ENCODE measurements at places on chromosomes 16 and 17. TPM values are rescaled to one million over a fixed set of nuclear protein-coding genes. Genes with fewer than 3 reads are reported as not detected.

- H3K27me3 ChIP-seq: no peaks in the 10 kb centered on the region
- no peaks in the 10 kb centered on the region for H3K36me3 ChIP-seq
- peak; percentile 70 for DNase-seq
- H3K4me1 ChIP-seq: peaks cover 77% of the 10 kb centered on the region
Measured at GRCh38 chr16:85207357-85207921, 95.2 kb upstream of the CIBAR2 start.

- H3K4me1 ChIP-seq: peaks cover 9% of the 10 kb centered on the region
- no peaks in the 10 kb centered on the region for H3K27me3 ChIP-seq
- no peaks in the 10 kb centered on the region for H3K36me3 ChIP-seq
- H3K4me3 ChIP-seq: no peak overlapping the region
Measured at GRCh38 chr17:72455562-72455961, 334.7 kb downstream of the SOX9 start.

GRCh38 chr16:68005786-68006286, 6.6 kb upstream of the DPEP2 start:
- no peaks in the 10 kb centered on the region for H3K27me3 ChIP-seq
- H3K4me1 ChIP-seq: no peaks in the 10 kb centered on the region
- H3K27ac ChIP-seq: no peak overlapping the region
- H3K4me3 ChIP-seq: no peak overlapping the region
- no peaks in the 10 kb centered on the region for H3K36me3 ChIP-seq

DNA sequence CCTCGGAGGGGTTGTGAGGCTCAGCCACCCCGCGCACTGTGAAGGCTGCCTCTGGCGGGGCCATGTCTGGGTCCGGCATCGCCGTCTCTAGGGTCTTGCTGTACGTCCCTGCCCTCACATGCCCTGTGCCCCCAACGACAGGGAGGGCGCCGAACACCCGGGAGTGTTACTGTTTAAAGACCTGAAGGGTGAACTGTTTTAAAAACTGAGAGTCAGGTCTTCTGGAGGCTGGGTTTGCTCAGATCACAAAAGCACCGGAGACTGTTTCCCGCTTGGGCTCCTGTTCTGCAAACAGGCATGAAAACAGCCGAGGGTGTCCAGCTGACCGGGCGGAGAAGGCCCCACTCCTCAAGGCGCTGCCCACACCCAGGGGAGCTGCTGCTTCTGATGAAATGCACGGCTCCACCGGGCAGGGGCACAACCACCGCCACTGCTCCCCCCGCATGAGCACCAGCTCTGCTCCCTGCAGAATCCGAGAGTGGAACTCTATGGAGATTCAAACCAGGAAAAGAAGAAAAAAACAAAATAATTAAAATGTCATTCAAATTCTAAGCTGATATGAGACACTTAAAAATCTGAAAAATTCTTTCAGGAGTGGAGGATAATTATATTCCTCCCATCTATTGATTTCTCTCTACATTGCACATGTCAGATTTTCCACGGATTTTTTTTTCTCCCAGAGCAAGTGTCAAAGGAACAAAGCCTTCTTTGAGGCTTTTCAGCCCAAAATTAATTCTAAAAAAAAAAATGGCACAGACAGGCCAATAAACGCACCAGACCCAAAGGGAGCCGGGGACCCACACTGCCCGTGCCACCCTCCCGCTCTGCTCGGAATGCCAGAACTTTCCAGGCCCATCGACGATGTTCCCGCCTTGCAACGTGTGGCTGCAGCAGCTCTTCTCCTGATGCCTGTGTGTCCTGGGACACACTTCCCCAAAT, 74.3 kb downstream of the LMF1 start:
- no peak for DNase-seq
- no peaks in the 10 kb centered on the region for H3K27me3 ChIP-seq
- H3K4me3 ChIP-seq: no peak overlapping the region
- H3K27ac ChIP-seq: no peak overlapping the region

DNA sequence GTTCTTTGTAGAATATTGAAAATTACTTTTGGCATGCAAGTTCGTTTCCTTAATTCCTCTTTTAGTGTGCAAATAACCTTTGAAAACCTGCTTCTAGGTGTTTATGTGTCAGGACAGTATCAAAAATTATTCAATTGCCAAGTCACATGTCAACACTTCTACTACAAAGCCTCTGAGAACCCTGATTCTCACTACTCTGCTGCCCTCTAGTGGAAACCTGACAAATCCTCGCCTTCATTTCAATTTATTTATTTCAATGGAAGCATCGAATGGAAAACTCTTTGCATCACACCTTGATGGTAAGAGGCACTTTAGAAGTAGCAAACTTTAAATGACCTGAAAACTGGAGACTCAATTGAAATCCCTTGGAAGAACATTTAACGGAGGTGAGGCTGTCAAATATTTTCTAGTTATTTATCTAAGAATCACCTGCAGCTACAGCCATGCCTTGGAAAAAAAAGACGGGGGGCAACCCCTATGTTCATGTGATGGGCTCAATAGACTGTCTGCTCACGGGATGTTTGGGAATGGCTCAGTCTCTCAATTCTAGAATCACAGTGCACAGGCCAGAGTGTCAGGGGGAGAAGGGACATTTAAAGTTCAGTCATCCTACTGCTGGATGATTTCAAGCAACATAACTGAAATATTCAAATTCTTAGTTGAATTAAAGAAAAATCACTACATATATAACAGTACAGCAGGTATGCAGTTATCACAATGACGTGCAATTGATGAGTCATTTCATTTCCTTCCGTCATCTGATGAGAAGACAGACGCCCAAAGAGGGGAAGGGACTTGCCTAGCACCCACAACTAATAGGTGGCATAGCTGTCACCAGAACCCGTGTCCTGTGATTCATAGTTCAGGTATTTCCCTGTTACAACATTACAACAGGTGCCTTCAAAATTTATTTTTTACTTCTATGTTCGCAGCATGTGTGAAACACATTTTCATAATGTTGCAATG, 563.9 kb downstream of the TOX3 start:
- H3K36me3 ChIP-seq: no peaks in the 10 kb centered on the region
- H3K27me3 ChIP-seq: peaks cover 5% of the 10 kb centered on the region
- DNase-seq: peak; percentile 38
- no peak overlapping the region for H3K27ac ChIP-seq
- H3K4me3 ChIP-seq: no peak overlapping the region

- no peaks in the 10 kb centered on the region for H3K36me3 ChIP-seq
- DNase-seq: no peak
- H3K4me1 ChIP-seq: no peaks in the 10 kb centered on the region
- H3K27ac ChIP-seq: no peak overlapping the region
Measured at GRCh38 chr16:85724126-85724879, 26.6 kb downstream of the C16orf74 start.

GRCh38 chr16:28112908-28113307, 49.4 kb upstream of the GSG1L start:
- DNase-seq: no peak
- no peaks in the 10 kb centered on the region for H3K4me1 ChIP-seq
- H3K27me3 ChIP-seq: no peaks in the 10 kb centered on the region
- peaks cover 38% of the 10 kb centered on the region for H3K36me3 ChIP-seq

GRCh38 chr17:6528557-6528956, 27.8 kb downstream of the PITPNM3 start:
- H3K36me3 ChIP-seq: no peaks in the 10 kb centered on the region
- H3K4me3 ChIP-seq: no peak overlapping the region
- no peak overlapping the region for H3K27ac ChIP-seq
- no peaks in the 10 kb centered on the region for H3K27me3 ChIP-seq

- no peak for DNase-seq
- H3K27ac ChIP-seq: no peak overlapping the region
- H3K36me3 ChIP-seq: peaks cover 74% of the 10 kb centered on the region
- H3K4me1 ChIP-seq: peaks cover 9% of the 10 kb centered on the region
- no peaks in the 10 kb centered on the region for H3K27me3 ChIP-seq
Measured at GRCh38 chr17:28912938-28913333, 10.1 kb upstream of the DHRS13 start.

DNA sequence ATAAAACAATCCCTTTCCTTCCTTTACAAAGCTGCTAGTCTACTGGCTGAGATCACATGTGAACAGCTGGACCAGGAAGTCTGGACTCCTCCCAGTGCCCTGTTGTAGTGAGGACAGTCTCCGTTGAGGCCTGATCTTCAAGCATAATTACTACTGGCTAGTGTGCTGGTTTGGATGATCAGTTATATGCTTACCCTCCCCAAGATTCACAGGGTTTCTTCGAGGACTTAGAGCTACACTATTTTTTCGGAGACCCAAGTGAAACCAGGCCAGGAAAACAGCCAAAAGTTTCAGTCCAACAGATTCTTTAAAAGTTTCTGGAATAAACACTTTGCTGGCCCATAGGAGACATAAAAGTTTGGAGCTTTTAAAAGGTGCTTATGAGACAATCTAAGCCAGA, 194.9 kb upstream of the CDH11 start:
- peaks cover 19% of the 10 kb centered on the region for H3K4me1 ChIP-seq
- H3K4me3 ChIP-seq: no peak overlapping the region
- DNase-seq: no peak
- no peaks in the 10 kb centered on the region for H3K36me3 ChIP-seq

DNA sequence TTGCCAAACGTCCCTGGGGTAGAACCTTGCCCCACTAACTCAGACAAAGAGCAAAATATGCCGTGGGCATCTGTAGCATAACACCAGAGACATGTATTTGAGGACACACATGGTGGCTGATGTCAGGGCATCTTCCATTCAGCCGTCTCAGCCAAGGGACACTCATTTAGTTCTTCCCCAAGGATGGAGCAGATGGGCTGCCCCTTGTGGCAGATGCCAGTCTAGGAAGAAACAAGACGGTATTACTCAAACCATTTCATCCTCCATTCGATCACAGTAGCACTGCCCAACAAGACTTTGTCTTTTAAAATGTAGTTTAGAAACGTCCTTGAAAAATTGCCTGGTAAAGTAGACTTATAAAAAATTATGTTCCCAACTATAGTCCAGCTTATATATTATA, 937.6 kb upstream of the EEF2KMT start:
- no peak for DNase-seq
- no peaks in the 10 kb centered on the region for H3K4me1 ChIP-seq
- no peaks in the 10 kb centered on the region for H3K27me3 ChIP-seq
- no peak overlapping the region for H3K4me3 ChIP-seq
- H3K36me3 ChIP-seq: no peaks in the 10 kb centered on the region

DNA sequence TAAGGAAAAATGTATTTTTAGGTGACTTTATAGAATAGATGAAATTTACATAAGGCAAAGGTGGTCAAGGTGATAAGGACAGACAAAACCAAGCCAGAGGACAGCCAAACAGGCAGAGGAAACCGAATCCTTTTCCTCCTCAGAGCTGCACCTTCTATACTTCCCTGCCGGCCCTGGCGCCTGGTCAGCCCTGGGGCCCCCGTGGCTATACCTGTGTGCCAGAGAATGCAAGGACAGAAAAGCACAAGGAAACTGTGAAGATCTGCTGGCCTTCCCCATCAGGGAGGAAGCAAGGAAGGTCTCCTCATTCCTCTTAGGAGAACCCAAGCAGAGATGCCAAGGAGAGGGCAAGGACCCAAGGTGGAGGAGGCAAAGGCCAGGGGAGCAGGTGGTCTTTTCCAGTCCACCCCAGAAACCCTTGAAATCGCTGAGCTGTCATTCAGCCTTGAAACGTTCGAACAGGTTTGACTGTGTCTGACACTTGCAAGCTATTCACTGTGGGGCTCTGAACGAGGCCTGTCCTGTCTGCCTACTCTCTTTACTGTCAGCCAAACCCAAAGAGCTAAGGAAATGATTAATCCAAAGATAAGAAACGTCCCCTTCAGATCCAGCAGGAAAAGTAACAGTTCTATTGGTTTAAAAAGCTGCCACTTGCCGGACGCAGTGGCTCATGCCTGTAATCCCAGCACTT, 114.4 kb downstream of the XYLT1 start:
- H3K4me1 ChIP-seq: peaks cover 28% of the 10 kb centered on the region
- no peak overlapping the region for H3K4me3 ChIP-seq
- no peaks in the 10 kb centered on the region for H3K27me3 ChIP-seq

DNA sequence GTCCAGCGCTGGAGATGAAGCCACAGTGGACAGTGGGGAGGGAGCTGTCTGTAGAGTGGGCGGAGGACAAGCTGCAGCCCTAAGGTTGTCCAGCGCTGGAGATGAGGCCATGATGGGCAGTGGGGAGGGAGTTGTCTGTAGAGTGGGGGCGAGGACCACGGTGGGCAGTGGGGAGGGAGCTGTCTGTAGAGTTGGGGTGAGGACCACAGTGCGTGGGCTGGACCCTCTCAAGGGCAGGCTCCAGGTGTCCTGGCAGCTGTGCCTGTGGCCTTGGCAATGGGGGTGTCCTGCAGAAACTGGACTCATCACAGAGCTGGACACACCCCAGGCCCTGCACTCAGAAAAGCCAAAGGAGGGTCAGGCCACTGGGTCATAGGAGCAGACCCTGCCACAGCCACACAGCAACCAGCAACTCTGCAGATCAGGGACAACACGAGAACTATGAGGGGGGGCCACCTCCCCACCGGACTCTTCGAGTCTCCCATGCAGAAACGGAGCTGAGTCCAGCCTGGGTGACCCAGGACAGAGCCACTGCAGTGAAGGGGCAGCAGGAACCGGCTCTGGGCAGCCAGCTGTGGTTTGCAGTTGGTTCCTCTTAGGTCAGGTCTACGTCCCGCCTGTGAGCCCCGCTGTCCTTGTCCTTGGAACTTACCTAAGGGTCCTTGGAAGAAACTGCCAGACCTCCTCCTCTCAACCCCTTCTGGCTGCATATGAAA, 33.4 kb upstream of the CBFA2T3 start:
- no peak for DNase-seq
- no peak overlapping the region for H3K4me3 ChIP-seq
- no peaks in the 10 kb centered on the region for H3K4me1 ChIP-seq
- no peak overlapping the region for H3K27ac ChIP-seq
- H3K27me3 ChIP-seq: no peaks in the 10 kb centered on the region
- no peaks in the 10 kb centered on the region for H3K36me3 ChIP-seq

DNA sequence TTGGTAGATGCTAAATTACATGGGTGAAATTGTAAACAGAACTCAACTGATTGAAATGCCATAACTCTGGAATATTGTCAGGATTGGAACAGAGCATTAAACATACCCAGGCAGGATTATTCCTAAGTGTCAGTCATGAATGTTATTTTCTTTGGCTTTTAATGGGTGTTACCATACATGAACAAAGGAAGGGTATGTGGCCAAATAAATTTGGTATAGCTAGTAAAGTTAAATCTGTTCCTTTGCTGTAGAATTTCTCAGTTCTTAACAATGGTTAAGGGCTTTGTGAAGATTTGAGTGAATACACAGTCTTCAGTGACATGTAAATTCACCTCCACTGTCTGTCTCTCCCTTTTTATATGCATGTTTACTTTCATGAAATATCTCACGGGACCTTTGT, 679.5 kb upstream of the CDH8 start:
- no peaks in the 10 kb centered on the region for H3K36me3 ChIP-seq
- no peak for DNase-seq
- no peaks in the 10 kb centered on the region for H3K27me3 ChIP-seq
- no peak overlapping the region for H3K4me3 ChIP-seq
- H3K27ac ChIP-seq: no peak overlapping the region

- H3K36me3 ChIP-seq: peaks cover 2% of the 10 kb centered on the region
- no peak overlapping the region for H3K4me3 ChIP-seq
- H3K27ac ChIP-seq: peak overlapping the region; percentile 72
- peak; percentile 88 for DNase-seq
Measured at GRCh38 chr16:81604960-81605383, 160.4 kb downstream of the CMIP start.

GRCh38 chr17:51353296-51353695, 93.0 kb downstream of the UTP18 start:
- H3K27ac ChIP-seq: no peak overlapping the region
- H3K4me3 ChIP-seq: no peak overlapping the region
- H3K27me3 ChIP-seq: peaks cover 7% of the 10 kb centered on the region
- no peak for DNase-seq
- H3K4me1 ChIP-seq: no peaks in the 10 kb centered on the region

TEX14 gene
- total RNA-seq: 0.09 TPM

GUCY2D gene
- not detected for total RNA-seq

RNF157 gene
- total RNA-seq: 1.4 TPM

OTOP3 gene
- not detected for total RNA-seq

SRSF1 gene
- total RNA-seq: 196 TPM

MRPS7 gene
- 50.0 TPM for total RNA-seq

NDUFAB1 gene
- total RNA-seq: 92.5 TPM

C17orf100 gene
- total RNA-seq: 3.1 TPM

NOTUM gene
- total RNA-seq: 0.89 TPM

IRX3 gene
- total RNA-seq: 0.75 TPM

PSMC3IP gene
- 8.7 TPM for total RNA-seq

All from astrocyte (in vitro differentiated cells and primary cell).